ENCODE measurements at places on chromosomes 7 and 10.

- DNase-seq: peak; percentile 63
Observed at GRCh38 chr10:80046629-80047441, 31.6 kb upstream of the TMEM254 start.

DNA sequence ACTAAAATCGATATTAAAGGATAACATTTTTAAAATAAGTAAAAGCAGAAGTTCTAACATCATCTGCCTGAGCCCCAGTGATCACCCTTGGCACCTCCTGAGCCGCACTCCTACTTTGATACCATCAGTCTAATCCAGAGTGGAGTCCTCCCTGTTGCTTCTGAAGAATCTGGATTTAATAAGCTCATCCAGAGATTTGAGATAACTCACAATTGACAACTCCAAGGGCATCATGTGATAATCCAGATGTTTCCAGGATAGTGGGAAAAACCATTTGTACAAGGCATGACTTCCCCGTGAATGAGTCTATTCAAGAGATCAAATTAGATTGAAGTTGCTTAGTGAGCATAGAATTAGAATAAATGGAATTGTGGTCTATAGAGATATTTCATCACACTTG, 475.8 kb upstream of the C7orf33 start:
- no peak for DNase-seq

DNA sequence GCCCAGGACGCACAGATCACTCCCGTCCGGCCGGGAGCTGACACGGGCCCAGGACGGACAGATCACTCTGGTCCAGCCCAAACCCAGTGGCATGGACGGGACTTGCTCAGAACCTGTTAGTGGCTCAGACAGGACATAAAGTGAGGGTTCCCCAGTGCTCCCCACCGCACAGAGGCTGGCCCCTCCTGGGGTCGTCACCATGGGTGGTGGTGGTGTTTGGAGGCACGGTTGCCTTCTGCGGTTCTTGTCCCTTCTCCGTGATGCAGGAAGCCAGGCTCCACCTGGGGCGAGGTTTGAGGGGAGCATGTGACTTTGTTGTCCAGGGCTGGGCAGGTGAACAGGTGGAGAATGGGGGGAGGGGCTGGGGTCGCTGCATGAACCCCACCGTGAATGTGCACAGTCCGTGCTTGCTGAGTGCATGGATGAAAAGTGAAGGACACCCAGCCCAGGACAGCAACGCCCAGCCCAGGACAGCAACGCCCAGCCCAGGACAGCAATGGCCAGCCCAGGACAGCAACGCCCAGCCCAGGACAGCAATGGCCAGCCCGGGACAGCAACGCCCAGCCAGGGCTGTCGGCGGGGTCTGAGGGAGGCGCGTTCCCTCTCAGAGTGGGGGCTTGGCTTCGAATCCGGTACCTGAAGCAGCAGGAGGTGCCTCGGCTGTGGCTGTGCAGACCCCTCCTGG, 26.7 kb downstream of the FAM20C start:
- no peak for DNase-seq

- DNase-seq: no peak
Observed at GRCh38 chr10:12960941-12961340, 40.6 kb downstream of the CCDC3 start.

- peak; percentile 61 for DNase-seq
Observed at GRCh38 chr10:17655567-17656146, 11.7 kb downstream of the STAM start.

DNA sequence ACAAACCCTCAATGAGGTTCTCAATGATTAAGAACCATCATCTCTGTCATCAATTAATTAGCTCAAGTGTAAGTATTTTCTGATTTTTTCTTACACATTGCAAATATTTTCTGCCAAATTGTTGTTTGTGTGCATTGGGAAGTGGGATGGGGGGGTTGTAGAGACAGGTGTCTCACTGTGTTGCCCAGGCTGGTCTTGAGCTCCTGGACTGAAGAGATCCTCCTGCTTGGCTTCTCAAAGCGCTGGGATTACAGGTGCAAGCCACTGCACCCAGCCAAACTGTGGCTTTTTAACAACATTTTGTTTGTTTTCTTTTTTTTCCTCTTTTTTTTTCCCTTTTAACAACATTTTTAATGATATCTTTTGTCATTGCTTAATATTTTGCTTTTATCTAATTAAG, 87.5 kb downstream of the AKR1D1 start:
- no peak for DNase-seq

GRCh38 chr10:60878224-60878623, 65.8 kb downstream of the RHOBTB1 start:
- no peak for DNase-seq

DNA sequence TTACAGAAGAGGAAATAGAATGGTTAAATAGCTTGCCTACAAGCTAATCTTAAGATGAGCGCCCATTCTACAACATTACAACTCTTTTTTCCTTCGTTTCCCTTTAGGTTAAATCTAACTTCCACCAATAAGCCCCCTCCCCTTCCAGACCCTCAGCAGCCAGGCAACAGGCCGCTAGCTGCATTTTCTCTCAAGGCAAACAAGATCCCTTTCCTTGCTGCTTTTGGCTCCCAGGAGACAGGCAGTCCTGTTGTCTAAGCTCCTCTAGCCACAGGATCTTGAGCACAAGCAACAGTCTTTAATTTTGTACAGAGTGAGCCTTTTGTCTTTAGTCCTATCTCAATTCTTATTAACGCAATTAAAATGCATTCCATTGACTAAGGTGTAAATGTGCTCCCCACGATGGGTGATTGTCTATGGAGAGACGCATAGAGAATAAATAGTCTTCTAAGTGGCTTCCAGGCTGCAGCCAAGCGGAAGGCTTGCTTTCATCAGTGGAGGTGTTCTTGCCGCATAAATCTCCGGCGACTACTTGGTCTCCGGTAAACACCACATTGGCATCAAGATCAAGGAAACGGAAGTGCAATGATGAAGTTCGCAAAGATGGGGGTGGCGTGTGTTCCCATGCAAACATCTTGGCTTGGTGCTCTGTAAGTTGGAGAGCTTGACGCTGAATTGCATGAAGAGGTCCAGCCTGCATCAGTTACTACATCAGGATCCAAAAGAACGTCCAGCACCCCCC, 181.9 kb upstream of the LYZL2 start:
- peak; percentile 5 for DNase-seq

DNA sequence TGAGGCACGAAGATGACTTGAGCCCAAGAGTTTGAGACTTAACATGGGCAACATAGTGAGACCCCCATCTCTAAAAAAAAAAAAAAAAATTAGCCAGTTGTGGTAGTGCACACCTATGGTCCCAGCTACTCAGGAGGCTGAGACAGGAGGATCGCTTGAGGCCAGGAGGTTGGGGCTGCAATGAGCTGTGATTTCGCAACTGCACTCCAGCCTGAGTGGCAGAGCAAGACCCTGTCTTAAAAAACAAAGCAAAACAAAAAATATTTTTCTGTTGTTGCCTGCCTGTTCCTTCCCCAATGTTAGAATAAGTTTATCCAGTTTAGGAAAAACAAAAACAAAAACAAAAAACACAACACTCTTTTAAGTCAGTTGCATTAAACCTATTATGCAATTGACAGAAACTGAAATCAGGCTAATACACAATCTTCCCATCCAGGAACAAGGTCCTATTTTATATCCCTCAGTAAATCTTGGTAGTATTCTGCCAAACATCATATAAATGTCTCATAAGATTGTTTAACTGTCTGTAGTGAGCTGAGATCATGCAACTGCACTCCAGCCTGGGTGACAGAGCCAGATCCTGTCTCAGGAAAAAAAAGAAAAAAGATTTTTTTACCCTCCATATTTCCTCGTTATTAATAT, 4.9 kb downstream of the PILRA start:
- DNase-seq: no peak

DNA sequence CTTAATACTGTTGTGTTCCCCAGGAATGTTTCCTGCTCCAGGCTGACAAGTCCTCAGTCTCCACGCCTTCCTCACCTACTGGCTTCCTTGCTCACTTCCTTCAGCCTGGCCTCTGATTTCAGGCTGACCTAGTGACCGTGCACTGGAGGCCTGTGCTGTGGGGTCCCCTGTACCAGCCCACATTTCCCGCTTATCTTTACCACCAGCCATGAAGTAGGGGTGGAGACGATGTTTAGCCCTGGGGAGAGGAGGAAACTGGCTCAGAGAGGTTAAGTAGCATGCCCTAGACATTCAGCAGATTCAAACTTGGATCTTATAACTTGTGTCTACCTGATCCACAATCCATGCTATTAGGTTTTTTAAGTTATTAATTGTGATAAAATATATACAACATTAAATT, 4.8 kb upstream of the ZNF488 start:
- DNase-seq: no peak

GRCh38 chr7:98398567-98399372, 2.1 kb downstream of the BAIAP2L1 start:
- DNase-seq: no peak

DNA sequence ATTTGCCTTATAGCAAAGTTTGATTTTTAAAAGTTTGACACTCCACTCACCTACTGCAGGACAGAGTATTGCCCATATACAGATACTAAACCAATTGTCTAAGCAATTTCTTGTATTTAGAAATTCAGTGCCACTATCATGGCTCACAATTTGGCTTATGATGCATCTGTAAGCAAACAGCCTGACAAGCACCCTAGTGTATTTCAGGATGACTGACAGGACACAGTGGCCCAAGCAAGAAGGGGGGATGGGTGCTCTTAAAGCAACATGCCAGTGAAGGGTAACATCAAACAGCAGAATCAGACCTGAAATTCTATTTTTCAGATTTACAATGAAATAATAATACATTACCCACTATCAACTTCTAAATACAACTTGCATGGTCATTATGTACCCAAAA, 30.5 kb downstream of the CTNNA3 start:
- DNase-seq: no peak

DNA sequence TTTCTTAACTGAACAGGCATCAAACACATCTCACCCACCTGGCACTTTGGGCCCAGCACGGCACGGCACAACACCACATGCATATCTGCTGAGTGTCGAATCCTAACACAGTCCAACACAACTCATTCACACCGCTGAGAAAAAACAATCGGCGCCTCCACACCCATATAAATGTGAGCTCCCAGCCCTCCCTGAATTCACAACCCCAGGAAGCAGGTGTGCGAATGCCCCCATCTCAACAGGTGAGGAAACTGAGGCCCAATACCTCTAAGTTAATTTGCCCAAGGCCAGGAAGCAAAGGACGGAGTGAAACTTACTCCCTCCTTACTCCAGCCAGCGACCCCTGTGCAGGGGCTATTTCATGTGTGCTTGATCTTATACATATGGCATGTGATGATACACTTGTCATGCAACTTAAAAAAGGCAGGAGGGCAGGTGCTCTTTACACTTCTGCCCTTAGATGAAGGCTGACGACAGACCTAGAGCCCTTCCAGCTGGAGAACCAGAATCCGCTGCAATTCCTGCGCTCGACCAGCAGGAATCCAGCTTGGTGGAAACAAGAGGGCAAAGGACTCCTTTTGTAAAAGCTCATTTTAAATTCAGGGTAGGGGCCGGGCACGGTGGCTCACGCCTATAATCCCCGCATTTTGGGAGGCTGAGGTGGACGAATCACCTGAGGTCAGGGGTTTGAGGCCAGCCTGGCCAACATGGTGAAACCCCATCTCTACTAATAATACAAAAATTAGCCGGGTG, 116.0 kb downstream of the LARP4B start:
- DNase-seq: no peak

DNA sequence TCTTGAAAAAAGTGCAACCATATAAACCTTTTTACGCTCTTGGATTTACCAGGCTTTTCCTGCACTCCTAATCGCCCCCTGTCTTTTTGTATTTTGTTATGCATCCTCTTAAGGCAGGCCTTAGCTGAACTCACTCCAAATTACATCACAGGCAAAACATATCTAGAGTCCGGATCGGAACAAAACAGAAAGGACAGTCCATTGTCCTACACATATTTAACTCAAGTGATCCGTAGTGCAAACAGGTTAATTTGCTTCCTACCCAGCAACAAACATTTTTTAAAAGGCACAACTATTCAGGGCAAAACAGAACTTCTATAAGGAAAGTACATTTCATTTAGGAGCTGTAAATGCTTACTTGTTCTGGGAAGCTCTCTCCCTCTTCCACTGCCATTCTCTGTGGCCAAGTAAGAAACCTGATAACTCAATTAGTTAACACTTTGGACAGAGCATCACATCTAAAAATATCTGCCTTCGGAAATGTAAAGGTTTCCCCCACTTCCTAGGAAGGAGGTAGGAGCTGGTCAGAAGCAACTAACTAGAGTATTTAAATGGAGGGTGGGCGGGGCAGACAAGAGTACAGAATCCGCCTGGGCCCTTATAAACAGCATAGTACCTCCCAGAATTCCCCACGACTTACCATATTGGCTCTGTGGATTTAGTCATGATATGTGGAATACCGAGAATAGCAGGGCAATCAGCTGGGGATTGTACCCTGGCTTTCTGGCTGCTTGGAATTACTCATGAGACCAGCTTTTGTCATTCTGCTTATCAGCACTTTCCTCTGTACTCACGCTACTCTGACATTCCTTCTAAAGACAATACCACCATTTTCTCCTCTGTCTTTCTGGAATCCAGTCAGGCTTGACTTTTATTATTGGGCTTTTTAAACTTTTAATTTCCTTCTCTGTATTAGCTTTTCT, 89.5 kb downstream of the ANK3 start:
- DNase-seq: no peak

GRCh38 chr10:101425535-101425934, 71.6 kb downstream of the BTRC start:
- DNase-seq: no peak

DNA sequence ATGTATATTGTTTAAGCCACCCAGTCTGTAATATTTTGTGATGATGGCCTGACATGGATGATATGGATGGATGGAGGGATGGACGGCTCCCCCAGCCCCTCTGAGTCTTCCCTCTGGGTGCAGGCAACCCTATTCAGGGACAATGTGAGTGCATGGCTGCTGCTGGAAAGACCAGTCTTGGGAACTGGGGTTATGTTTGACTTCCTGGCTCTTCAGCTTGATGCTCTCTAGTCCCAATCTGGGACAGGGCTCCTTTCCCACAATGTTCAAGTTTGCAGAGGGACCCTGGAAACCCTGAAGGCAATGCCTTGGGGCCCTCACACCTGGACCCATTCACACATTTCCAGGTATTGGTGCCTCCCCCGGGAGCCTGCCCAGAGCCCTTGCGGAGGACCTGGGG, 52.3 kb upstream of the RET start:
- DNase-seq: no peak

GRCh38 chr10:15363031-15363430, 8.1 kb downstream of the FAM171A1 start:
- no peak for DNase-seq

DNA sequence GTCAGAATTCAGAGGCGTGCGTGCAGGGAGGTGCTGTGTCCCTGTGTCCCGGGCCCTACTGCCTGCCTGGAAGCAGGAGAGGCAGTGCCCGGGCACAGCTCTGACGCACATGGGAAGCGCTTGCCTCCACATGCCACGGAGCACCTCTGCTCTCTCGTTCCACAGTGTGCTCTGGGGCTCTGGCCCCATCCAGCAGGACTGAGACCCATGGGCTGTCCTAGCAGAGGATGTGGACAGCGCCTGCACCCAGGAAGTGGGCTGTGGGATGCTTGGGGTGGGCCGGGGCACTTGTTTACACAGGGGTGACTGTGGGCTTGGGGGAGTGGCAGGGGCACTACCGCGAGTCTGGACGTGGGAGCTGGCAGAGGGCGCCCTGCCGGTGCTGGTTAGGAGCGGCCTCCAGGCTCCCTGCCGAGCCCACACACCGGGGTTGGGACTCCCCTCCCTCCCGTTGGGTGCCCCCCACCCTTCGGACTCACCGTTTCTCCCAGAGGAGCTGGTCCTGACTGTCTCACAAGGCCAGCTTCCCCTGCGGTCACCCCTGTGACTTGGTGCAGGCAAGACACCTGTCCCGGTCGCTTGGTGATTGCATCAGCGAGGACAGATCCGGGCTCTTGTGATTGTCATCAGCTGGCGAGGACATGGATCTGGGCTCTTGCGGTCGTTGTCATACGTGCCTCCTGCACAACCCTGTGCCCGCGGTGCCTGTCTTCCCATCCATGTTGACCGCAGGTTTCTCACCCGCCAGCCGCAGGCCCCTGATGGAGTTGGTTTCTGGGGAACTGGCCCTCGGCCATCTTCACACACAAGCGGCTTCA, 83.1 kb downstream of the NKX6-2 start:
- DNase-seq: no peak
